ENCODE measurements at places on chromosomes 3 and 15.

DNA sequence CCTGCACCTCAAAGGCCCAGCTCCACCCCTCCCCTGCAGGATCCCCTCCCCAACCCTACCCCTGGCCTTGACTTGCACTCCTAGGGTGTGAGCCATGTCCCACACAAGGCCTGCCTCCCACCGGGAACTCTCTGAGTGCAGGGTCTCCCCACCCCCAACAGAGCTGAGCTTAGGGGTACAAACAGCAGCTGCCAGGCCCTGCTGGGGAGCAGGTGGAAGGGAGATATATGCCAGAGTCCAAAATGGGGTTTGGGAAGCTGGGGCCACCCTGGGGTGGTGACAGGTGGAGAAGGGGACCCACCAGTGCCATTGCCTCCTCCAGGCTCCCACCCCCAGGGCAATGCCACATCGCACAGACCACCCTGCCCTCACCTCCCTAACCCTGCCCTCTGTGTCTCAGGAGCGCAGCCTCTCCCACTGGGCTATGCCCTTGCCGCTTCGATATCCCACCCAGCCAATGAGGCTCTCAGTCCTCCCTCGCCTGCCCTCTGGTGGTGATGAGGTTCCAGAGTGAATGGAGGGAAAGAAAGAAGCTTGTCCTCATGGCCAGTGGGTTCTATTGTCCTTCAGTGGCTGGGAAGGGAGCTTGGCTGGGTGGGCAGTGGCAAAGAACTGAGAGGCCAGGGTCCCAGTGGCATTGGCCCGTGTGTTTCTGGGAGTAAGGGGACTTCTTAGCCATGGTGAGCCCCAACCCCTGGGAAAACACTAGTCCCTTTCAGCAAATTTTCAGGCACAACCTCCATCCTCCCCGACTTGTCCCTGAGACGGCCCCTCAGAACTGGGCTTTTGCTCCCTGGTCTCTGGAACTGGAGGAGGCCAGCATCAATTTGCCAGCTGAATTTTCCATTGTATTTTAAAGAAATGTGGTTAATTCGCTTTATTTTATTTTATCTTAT lies 46.8 kb downstream of the CYP11A1 start:
- DNase-seq = no peak

DNA sequence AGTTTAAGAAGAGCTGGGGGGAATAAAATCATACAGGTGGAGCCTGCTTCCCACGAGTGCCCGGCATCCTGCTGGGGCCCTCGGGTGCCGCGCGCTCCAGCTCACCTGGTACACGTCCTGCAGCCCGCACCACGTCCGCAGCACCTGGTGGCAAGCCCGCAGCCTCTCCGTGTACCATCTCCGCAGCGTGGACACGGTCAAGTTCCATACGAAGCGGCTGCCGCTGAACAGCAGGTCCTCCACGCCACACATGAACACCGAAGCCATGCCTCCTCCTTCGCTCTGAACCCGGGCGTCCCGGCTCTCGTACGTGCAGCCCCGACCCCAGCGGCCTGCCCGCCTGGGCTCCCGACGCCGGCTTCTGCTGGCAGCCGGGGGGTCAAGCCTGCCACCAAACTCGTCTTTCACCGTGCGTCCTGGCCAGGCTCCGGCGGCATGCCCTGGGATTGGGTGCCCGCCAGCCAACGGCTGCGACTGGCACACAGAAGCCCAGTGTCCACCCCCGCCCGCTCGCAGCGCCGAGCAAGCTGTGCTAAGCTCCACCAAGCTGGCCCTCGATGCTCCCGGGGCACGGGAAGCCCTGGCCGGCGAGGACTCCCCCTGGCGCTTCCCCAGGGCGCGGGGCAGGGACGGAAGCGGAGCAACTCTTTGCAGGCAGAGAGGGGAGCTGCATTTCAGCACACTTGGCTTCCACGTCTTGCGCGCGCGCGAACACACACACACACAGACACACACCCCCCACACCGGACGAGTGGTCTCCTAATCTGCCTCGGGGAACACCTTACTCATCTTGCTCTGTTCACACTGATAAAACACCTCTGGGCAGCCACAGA lies at the start of gene FRMD4B:
FRMD4B (minus strand) TSS at position 366 of the 833 bp plus-strand sequence; CDS start at position 267, 99 bp downstream.
- DNase-seq = peak; percentile 24

DNA sequence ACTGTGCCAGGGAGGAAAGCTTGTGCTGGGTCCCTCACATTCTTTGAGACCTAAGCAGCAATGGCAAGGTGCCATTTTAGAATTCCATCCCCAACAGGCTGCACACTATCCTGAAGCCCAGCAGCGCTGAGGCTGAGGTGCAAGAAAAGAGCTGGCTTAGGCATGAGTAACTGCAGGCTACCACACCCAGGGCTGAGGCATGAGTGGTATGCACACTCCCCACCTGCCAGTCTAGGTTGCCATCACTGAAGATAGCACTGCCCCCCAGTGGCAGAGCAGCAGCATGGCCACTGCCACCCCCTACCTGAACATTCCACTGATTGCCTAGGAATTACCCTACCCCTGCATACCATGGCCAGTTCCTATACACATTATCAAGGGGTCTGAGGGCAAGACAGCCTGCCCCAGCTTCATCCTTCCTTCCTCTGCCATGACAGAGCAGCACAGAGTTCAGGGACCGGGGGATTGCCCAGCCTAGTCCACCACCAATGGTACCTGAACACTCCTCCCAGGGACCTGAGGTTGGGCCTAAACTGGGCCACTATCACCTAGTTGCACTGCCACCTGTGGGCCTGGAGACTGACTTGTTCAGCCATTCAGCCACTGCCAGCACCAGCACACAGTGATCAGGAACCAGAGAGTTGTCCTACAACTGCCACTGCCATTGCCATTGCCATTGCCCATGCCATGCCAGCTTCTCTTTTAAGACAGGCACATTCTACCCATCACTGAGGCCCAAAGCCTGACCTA lies 129.8 kb downstream of the SATB1 start:
- no peak for DNase-seq

- no peak for DNase-seq
Observed at GRCh38 chr15:33473714-33474113, 162.9 kb downstream of the RYR3 start.

GRCh38 chr3:114376516-114377185 lies 82.8 kb downstream of the TIGIT start:
- DNase-seq = no peak

DNA sequence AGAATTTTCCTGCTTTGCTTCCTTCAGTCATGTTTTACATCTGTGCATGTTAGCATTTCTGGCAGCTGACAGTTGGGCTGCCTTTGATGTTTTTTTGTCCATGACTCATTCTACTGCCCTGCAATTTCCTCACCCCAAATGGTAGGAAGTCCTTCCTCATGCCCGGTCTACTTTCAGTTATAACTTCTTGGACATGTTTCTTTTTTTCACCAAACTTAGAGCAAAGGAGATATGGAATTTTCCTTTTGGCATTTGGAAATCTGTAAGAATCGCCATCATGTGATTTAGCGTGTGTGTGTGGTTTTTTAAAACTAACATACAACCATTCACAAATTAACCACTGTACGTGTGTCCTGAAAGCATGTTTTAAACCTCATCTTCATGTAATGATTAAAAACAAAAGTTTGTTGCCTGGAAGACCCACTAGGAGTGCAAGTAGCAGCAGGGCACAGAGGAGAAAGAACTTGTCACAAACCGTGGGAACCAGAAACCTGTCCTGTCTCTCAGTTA lies 430.7 kb upstream of the CFAP20DC start:
- no peak for DNase-seq

- no peak for DNase-seq
Observed at GRCh38 chr3:24367664-24368264, 126.9 kb downstream of the THRB start.

DNA sequence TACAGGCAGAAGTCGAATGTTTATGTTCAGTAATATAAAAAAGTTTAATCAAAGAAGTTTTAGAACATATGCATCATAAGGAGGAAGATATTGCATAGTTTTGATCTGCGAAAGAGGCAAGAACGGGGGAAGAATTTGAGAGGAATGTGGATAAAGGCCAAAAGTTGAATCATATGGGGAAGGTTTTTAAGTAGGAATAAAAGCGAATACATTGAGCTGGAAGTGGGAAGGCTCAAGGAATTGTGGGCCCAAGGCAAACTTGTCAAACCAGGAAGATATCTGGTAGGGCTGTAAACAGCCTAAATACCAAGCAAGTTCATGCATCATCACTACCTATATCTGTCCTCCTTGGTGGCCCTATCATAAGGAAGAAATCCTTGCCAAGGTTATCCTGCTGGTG lies 186.9 kb downstream of the MAGI1 start:
- DNase-seq = no peak

DNA sequence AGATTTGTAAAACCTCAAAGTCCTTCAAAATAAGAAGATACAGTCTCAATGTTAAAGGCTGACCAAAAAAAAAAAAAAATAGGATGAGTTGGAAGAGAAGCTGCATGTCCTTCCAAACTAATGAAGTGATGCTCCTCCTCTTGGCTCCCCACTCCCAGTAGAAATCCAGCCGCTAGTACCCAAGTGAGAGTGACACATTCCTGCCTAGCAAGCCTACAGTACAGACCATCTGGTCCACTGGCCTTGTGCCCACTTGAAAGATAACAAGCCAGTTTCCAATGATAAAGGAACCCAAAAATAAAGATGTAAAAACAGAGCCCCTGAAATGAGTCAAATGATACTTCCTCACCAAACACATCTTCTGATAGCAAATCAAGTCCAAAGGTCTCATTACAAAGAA lies 258.7 kb upstream of the NSMCE3 start:
- DNase-seq = no peak

GRCh38 chr3:184491867-184492615 lies 69.5 kb upstream of the EPHB3 start:
- no peak for DNase-seq
